ENCODE measurements at places on chromosomes 12 and 14. TPM values are rescaled to one million over a fixed set of nuclear protein-coding genes. Genes with fewer than 3 reads are reported as not detected.

Gene KRT4
- polyA plus RNA-seq = 2.3 TPM

Gene NPFF
- polyA plus RNA-seq = 0.84 TPM

Gene MUCL1
- not detected for polyA plus RNA-seq

Gene NELL2
- 31.5 TPM for polyA plus RNA-seq

Gene CYP46A1
- 4.8 TPM for polyA plus RNA-seq

Gene DBX2
- polyA plus RNA-seq = not detected

Measured in left lung (tissue), 14 donors.